ENCODE measurements at places on chromosomes 13 and 19.
A peak's percentile ranks its signal among the peaks of the same experiment; 100 is the strongest.

DNA sequence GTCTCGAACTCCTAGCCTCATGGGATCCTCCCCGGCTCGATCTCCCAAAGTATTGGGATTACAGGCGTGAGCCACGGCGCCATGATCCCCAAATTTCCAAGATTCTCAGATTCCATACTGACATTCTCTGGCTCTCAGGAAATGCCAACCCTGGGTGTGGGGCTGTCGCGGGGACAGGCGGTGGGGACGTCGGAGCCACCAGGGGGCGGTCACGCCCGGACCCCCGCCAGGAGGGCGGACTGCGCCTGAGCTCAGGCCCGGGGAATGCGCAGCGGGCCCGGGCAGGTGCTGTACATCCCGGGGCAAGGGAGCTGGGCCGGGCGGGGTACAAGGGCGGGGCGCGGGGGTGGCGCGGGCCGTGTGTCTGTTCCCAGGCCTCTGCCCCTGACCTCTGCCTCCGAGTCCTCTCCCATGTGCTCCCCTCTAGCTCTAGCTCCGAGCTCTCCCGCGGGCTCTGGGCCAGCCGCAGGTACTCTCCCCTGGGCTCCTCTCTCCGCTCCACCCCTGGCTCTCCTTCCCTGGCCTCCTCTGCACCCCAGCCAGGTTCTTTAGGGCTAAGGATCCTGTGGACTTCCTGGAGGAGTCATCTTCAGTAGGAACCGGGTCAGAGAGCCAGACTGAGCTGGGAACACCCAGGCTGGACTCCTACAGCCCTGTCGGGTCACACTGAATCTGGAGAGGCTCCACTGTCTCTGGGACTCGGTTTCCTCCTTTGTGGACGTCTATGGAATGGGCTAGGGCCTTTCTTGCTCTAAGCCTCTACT lies 2.4 kb downstream of the PPP1R13L start:
- peak; percentile 90 for DNase-seq

DNA sequence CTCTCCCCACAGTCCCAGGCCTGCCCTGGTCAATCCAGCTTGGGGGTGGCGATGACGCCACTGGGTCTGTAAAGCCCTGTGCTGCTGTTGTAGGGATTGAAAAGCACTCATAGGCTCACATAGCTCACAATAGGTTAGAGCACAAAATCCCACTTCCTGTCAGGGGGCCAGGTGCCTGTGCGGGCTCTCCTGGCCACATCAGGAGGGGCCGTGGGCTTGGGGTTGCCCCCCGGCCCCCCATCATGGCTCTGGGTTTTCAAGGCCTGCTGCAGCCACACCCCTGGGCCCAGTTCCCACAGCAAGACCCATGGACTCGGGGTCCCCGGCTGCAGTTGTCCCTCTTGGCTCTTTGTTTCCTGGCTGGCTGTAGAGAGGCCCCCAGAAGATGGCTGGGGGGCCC lies 62.9 kb downstream of the SMARCA4 start:
- DNase-seq: no peak

DNA sequence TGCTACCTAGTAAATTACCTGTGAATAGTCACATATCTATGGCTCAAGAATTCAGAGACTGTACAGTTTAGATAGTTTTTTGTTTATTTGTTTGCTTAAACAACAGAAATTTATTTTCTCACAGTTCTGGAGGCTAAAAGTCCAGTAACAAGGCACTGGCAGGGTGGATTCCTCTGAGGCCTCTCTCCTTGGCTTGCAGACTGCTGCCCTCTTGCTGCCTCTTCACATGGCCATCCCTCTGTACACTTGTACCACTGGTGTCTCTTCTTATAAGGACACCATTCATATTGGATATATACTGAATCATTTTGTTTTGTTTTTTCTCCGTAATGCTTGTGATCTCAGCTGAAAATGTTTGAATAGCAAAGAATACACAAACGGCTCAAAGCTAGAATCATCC lies 56.4 kb upstream of the MIR17HG start:
- no peak for DNase-seq

- DNase-seq: peak; percentile 68
These were observed 2.5 kb downstream of the BSG start for GRCh38 chr19:574658-575526.

- no peak for DNase-seq
These were observed 32.7 kb downstream of the NALCN start for GRCh38 chr13:101383595-101383994.

DNA sequence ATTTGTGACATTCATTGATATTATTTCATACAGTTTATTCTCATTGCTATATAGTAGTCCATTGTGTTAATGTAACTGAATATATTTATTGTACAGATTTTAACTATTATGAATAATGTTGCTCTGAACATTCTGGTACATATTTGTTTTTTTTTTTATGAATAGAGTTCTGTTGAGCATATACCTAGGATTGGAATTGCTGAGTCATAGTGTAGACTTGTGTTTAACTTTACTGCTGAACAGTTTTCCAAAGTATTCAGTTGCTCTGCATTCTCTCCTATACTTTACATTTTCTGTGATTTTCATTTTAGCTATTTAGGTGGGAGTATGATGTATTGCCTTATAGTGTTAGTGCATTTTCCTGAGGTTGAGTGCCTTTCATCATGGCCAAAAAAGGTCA lies 97.5 kb downstream of the MAB21L1 start:
- no peak for DNase-seq

DNA sequence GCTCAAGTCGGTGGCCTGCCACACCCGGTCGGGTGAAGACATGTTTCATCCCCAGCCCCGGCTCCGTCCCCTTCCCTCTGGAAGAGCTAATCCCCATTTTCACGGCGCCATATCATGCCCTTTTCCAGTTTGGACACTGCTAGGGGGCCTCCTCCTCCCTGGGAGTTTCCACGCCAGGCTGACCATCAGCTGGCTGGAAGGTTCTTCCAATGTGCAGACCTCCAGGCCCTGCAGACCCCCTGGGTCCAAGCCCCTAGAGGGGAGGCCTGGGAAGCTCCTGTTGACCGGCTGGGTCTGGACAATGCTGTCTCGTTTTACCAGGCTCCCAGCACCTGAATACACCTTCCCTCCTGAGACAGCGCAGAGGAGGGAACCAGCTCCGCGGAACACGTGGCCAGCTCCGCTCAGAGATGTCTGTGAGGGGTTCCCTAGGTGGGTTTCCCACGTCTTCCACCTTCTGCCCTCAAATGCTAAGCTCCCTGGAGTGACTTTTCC lies 44.7 kb upstream of the RANBP3 start:
- DNase-seq: no peak

DNA sequence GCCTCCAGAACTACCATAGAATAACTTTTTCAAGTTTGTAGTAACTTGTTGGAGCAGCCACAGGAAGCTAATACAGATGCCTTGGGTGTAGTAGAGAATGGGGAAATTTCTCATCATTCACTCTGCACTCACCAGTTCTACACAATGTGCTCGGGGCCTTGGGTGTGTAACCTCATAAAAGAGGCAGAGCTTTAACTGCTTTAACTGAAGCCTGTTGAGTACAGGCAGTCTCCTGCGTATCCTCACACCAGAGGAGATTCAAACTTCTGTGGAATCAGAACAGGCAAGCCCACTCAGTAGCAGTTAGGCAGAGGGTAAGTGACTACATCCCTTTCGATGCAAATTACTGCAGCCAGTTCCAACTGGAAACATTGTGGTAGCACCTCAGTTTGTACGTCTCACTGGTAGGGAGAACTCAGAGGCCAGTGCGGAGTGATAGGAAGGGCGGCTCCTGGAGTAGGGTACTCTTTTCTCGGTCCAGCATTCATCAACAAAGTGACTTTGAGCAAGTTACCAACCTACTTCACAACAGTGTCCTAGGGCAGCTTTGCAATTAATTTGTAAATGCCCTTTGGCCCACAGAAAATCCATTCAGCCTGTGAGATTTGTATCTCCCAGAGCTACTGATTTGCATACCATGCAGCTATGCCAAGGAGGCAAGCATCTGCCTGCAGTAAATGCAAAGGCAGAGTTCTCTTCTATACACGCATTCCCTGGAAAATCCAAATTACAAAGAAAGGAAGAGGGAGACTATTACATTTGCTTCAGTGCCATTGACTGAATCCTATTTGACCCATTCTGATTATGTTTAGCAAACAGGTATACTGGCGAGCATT lies 904.3 kb downstream of the DIAPH3 start:
- DNase-seq: peak; percentile 22

Measured in ELF-1 (cell line).